ENCODE measurements at places on chromosomes 5 and 9.

GRCh38 chr5:67311701-67312100, 115.1 kb upstream of the CD180 start:
- DNase-seq: no peak

DNA sequence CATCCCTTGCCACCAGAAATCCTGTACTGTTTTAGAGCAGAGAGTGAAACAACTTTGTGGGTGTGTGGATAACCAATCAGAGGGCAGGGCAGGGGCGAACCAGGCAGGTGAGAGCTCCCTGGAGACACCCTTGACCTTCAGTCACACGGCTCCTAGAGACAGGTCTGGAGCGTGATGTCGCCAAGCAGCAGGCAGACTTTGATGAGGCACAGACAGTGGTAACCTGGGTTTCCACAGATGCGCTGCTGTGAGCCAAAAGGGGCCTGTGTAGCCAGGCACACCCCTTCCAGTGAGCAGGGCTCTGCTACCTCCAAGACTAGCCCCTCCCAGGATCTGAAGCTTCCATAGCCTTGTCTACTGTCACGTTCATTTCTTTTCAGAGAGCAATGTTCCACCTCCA, 317.8 kb upstream of the ADCY2 start:
- DNase-seq: no peak

GRCh38 chr5:10169359-10169758, 80.3 kb downstream of the ATPSCKMT start:
- DNase-seq: no peak

- no peak for DNase-seq
These were observed 27.8 kb upstream of the GDNF start for GRCh38 chr5:37867654-37868053.

- DNase-seq: no peak
These were observed 22.8 kb upstream of the FUBP3 start for GRCh38 chr9:130556396-130557076.

DNA sequence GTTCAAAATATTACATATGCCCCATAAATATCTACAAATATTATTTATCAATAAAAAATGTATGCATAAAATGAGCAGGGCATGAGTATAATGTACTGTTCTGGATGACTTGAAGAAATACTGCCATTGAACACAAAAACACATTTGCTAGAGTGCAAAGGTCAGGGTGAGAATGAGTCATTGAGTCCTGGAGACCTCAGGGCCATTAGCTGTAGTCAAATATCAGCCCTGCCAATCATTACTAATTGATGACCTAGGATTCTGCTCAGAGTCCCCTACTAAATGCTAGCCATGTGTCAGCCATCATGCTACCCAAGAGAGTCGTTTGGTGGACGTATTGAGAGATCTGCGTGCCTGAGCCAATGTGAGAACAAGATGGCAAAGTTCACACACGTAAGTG, 80.3 kb upstream of the FAM169A start:
- no peak for DNase-seq

DNA sequence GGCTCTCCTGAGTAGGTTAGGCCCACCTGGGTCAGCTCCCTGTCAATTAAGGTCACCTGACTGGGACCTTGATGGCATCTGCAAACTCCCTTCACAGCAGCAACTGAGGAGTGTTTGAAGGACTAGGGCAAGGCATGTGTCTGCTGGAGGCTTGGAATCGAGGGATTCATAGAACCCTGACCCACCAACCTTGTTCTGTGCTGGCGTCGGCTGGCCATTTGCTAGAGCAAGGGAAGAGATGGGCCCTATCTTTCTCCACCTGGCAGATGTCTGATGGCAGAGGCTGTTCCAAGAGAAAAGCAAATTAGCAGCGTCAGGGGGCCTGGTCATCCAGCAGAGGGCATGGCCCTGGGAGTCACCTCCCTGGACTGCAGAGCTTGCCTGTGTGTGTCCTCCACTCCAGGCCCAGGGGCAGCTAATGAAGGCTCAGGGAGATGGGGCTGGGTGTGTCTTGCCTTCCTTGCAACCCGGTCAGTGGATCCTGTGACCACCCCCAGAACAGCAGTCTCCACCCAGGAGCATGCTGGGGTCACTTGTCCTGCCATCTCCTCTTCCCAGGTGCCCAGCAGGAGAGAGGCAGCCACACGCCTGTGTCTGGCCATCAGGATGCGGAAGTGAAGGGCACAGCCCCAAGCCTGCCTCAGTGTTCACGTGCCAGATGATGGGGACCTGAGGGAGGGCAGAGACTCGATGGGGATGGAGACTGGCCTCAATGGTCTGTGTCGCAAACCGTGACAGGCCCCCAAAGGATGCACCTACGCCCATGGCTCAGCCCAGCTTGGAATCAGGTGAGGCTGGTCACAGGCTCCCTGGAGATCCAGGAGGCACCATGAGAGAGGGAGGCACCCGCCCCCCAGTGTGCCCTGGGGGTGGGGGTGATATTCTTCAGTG, 53.9 kb downstream of the BARX1 start:
- peak; percentile 4 for DNase-seq

DNA sequence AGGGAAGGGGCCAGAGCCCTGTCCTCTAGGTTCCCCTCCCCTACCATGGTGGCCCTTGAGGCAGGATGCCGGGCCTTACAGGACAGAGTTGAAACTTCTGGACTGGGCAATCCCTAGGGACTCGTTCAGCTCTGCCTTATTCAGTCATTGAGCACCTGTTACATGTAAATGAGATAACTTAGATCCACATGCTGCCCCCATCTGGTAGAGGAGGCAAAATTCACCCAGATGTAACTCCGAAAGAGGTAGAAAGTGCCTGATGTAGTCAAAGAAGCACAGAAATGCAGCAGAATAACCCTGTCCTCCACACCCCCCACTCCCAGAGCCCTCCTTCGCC, 1.5 kb downstream of the GGTA1 start:
- DNase-seq: no peak

- DNase-seq: no peak
These were observed 610.3 kb downstream of the TLE1 start for GRCh38 chr9:81079055-81079454.

DNA sequence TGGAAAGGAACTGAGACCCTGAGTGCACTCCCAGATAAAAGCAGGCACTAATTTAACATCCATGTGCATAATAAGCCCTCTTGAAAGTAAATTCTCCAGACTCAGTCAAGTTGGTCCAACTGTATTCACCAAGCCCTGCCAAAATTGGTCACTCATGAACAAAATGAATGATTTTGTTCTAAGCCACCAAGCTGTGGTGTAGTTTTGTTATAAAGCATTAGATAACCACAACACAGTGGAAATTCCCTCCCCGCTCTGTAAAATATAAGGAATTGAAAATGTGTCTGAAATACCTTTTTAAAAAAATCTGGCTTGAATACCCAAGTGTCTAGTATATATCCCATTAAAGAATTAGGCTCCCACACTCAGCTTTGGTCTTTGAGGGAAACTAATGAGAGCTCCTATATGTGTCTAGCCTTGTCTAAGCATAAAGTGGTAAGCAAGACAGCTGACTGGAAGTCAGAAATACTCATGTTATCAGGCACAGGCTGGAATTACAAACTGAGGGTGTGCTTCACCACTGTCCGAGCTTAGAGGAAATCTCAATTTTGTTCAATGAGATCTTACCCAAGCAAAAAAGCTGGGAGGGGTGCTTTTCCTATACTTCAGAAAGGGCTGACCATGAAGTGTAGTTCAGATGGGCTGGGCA, 33.2 kb downstream of the IDNK start:
- no peak for DNase-seq

DNA sequence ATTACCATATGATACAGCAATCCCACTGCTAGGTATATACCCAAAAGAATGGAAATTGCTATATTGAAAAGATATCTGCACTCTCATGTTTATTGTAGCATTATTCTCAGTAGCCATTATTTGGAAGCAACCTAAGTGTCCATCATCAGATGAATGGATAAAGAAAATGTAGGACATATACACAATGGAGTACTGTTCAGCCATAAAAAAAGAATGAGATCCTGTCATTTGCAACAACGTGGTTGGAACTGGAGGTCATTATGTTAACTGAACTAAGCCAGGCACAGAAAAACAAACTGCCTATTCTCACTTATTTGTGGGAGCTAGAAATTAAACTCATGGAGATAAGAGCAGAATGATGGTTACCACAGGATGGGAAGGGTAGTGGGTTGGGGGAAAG, 63.1 kb upstream of the TTC23L start:
- DNase-seq: no peak

DNA sequence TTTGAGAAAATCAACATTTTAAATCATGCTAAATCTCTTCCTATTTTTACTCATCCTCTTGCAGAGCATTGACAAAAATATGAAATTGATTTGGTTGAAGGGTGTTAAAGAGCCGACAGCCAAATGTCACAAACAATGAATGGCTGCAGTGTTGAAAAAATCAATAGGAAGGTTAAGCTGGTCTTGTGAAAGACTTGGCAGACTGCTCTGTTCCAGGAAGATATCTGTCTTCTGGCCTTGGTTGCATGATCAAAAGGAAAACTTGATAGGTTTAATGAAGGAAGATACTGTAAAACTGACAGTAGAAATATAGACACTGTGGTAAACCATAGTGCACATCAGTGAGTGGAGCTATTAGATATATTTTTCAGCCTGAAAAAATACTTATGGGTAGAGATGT, 103.6 kb downstream of the PBX3 start:
- no peak for DNase-seq

Data from natural killer cell (primary cell).